SK-N-SH (cell line): ENCODE measurements at places on chromosomes 6 and 20.

- no peak for DNase-seq
Measured at GRCh38 chr6:16270178-16270794, 31.9 kb downstream of the GMPR start.

- DNase-seq, result no peak
Measured at GRCh38 chr6:140670021-140670420, 1295.6 kb upstream of the CITED2 start.

DNA sequence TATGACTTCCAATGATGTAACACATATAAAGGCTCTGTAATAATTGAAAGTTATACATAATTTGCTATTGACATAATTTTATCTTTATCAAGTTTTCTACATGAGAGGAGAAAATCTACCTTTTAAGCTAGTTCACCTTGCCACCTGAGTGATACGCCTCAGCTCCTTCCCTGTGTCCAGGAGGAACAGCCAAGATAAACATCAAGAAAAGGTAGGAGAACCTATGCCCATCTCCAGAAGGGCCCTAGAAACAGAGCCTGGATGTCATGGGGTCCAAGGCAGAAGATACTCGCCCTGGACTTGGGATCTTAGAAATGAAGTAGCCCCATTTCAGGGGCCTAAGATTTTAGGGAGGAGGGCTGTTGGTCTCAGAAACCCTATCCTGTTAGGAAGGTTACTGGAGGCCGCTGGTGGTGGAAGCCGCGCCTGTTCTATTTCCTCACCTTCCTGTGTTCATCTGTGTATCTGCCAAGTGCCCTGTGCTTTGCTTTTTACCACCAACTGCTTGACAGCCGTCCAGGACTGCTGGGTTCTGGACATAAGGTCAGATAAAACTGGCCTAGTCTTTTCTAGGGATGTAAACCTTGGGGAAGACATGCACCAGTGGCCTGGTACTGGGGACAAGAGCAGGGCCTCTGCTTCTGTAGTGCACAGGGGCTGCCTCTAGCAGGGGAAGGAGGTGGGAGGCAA is 178.5 kb downstream of the ARID1B start:
- DNase-seq, result no peak

DNA sequence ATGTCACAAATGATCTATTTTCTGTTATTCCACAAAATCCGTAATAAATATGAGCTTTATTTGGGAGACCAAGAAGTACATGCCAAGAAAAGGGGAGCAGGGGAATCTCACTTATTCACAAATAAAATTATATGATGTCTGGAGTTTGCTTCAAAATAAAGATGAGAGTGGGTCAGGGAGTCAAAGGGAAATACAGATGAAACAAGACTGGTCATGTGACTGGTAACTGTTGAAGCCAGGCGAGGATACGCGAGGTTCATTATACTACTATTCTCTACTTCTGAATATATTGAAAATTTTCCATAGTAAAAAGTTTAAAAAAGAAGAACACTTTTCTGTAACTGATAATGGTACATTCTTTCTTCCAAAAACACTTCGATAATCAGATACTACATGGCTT is 14.6 kb downstream of the EPB41L2 start:
- no peak for DNase-seq

GRCh38 chr6:110543106-110543505 is 66.7 kb upstream of the SLC22A16 start:
- peak; percentile 52 for DNase-seq

DNA sequence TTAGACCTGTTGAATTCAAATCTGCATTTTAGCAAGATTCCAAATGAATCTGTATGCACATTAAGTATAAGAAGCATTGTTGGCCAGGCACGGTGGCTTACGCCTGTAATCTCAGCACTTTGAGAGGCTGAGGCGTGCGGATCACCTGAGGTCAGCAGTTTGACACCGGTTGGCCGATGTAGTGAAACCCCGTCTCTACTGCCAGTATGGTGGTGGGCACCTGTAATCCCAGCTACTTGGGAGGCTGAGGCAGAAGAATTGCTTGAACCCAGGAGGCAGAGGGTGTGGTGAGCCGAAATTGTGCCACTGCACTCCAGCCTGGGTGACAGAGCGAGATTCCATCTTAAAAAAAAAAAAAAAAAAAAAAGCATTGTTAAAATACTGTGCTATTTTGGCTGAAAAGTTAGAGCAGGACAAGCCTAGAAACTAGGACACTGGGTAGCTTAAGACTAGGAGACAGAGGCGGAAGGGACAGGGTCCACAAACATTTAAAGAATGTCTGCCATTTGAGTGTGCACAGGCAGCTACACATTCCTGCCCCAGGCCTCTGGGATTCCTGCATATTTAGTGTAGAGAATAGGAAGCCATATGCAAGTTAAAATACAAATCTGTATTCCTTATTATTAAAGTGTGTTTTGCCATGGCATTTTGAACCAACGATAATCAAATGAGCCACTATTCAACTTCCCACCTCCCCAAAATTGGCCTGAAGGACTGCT is 45.1 kb upstream of the EEF1A1 start:
- no peak for DNase-seq

GRCh38 chr6:3571836-3572235 is 115.0 kb upstream of the SLC22A23 start:
- no peak for DNase-seq

DNA sequence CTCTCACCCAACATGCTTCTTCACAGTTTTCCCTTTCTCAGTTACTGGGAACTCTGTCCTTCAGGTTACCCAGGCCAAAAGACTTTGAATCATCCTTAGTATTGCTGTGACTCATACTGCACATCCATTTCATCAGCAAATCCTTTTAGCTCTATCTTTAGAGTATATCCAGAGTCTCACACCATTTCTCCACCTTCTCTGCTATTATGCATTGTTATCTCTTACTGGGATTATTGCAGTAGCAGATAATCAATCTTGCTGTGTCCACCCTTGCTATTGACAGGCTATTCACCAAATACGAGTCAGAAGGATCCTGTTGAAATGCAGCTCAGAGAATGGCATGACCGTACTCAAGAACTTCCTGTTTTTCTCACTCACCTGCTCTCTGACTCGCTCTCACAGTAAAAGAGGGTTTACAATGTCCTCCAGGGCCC is 57.3 kb downstream of the BCKDHB start:
- DNase-seq, result no peak

GRCh38 chr6:127897484-127897883 is 3.4 kb downstream of the THEMIS start:
- no peak for DNase-seq

GRCh38 chr6:90229331-90230010 is 67.2 kb downstream of the BACH2 start:
- no peak for DNase-seq

GRCh38 chr20:32470025-32470861 is 112.1 kb downstream of the ASXL1 start:
- peak; percentile 75 for DNase-seq

DNA sequence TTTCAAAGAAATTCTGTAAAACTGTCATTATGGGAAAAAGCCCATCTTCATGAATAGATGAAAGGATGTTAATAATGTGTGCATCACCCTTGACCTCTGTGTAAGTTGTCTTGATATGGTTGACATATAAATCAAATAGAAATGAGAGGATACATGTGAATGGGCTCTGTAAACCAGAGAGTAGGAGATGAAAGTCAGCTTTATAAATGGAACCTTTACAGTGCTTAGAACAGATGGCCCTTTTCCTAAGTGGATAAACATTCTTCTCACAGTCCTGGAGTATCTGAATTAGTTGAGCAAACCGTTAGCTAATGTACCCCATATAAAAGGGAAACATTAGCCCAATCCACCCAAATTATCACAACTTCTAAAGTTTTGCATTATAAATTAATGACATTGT is 57.5 kb downstream of the MYLK4 start:
- no peak for DNase-seq

DNA sequence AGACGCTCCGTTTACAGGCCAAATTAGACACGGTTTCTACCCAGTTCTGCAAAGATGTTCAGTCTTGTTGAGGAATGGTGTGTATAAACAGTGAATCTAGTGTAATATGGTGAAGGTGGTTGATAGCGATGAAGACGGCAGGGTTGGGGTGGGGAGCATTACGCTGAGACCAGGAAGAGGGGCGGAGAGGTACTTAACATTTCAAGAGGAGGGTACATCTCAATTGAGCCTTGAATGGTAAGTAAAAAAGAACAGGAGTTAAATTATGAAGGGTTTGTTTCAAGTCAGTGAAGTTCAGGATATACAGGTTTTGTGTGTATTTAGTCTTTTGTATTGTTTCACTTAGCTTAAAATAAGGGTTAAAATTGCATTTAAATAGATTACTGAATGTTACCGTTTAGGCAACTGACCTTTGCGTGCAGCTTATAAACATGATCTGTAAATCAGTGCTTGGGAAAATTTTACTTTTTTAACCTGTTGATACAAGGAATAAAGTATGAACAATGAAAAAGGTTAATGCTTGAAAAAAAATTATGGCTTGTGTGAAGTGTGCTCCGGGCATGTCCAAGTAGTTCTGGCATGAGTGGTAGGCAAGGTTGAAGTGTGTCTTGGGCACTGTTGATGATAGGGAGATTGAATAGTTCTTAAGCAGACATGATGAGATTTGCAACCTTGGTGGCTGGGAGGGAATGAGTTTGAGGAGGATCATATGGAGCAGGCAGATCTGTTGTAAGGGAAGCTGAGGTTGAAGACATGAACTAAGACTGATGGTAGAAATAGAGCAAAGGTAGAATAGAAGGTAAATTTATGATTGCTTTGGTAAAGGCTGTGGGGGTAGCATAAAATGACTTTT is 842 bp downstream of the POLR1C start:
- no peak for DNase-seq

DNA sequence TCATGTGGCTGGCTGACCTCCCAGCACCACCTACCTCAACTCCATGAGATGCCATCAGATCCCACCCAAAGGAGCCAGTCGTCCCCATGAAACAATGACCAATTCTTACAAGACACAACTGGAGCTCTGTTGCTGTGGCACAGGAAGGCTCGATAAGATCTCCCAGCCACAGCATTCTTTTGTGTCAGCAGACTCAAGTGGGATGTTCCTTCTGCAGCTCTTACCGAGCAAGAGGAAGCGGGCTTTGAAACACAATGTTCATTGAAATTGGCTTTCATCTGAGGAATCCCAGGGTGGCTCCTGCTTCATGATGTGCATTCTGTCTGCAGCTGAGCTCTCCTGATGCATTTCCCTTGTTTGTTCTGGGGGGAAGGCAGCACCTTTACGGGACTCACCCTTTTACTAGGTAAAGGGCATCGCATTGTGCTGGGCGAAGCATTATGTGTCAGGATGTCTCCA is 222.0 kb upstream of the SGK1 start:
- DNase-seq, result no peak

DNA sequence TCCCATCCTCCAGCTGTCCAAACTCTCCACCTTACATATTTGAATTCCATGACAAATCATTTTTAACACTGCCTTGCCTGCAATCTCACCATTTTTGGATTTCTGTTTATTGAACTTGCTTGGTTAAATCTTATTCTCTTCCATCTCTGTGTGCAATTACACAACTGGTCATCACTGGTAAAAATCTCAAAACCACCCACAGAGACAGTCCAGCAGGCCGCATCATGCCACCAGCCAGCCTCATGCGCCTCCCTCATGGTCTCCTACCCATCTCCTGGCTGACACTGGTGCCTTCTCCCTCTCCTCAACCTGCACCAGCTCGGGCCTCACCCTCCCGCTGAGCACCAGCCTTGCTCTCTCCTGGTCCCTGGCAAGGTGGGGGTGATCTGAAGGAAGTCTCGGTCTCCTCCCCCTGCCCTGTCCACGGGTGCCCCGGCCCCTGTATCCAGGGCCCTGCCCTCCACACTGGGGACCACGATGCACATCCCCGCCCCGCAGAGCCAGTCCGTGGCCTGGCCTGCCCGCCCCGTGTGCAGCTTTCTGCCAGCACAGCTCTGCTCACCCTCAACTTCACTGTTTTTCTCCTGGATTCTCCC is 92.0 kb downstream of the THBS2 start:
- peak; percentile 24 for DNase-seq

GRCh38 chr6:111361648-111362047 is 121.4 kb downstream of the REV3L start:
- DNase-seq, result peak; percentile 46
